Stimulated activated CD8-positive, alpha-beta memory T cell treated with anti-CD3 and anti-CD28 coated beads, Interleukin-15, amount 100 ng/mL, for 48 hours (primary cell): ENCODE measurements at places on chromosomes 5 and 9.

GRCh38 chr5:36682499-36682898 lies 76.1 kb downstream of the SLC1A3 start:
- no peak for DNase-seq

- peak; percentile 30 for DNase-seq
Measured at GRCh38 chr5:181164076-181164952, 16.9 kb downstream of the OR2V2 start.

DNA sequence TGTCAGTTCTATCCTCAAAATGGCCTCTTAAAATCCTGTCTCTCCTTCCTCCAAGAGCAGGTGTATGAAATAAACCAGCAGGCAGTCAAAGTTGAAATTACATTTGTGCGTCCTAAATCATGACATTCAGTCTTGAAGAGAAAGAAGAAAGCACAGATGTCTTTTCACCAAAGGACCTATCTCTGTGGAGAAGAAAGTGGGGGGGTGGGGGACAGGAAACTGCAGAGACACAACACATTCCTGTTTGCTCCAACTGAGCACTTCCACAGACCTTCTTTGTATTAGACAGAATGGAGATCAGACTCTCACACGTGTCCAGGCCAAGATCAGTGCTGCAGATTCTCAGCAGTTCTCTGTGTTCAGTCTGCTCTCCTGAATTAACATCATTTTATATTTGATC lies 471.9 kb upstream of the RGMB start:
- no peak for DNase-seq

GRCh38 chr5:169719360-169720314 lies 82.6 kb downstream of the DOCK2 start:
- DNase-seq: no peak

DNA sequence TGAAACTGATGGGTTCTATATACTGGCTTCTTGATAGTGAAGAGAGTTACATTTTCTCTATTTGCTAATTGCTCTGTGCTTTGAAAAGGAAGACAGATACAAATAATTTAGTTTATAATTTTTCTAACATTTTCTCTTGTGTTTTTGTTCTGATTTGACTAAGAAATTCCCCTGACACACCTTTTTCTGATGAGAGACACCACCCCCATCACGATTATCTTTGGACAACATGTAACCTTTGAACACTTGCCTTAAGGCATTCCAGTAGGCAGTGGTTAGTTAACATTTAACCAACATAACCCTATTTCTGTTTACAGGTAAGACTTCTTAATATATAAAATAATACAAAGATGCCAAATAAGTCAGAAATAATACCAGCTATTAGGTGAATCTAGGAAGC lies 4.1 kb upstream of the PTBP3 start:
- no peak for DNase-seq

GRCh38 chr9:133008406-133008805 lies 22.4 kb upstream of the GTF3C5 start:
- DNase-seq: no peak

DNA sequence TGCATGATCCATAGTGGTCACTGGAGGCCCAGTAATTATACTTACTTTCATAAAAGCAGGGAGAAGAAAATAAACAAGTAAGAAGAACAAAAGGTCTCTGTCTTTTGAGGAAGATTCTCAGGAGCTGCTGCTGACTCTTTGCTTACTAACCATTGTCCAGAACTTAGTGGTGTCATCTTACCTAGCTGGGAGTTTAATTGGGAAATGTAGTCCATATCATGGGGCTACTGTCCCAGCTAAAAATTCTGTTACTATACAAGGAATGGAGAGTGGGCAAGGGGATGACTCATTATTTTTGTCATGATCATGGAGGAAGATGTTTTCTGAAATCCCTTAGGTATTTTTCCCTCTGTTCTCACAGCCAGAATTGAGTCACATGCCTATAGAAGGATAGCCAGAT lies 639.3 kb downstream of the MTRR start:
- no peak for DNase-seq

DNA sequence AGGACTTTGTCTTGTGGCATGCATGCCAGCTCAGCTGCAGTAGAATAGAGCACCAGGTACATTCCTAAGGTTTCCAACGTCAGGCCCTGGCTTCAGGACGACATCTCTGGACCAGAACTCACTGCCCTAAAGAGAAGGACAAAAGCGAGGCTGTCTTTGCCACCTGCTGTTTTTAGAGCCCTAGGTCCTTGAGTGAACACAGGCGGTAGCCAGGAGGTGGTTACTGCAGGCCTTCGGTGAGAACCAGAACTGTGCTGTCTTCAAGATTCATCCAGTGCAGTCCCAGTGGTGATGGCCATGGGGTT lies 288.9 kb upstream of the CDH18 start:
- no peak for DNase-seq

- no peak for DNase-seq
Measured at GRCh38 chr9:134607971-134608370, 33.6 kb upstream of the COL5A1 start.

DNA sequence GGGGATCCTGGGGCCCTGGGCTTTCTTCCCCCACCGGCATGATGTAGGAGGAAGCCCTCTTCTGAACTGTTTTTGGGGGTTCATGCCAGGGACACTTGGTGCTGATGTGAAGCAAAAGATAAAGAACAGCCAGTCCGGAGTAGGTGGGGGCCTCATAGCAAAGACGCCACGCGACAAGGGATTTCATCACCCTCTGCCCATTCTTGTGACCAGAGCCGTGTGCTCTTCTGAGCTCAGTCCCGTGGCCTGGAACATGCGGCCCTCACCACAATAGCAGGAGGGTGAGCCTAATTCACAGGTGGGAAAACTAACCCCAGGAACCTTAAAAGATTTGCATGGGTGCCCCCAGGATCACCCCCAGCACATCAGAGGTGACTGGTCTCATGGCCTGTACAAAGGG lies 225.9 kb downstream of the HSPA4 start:
- DNase-seq: no peak

DNA sequence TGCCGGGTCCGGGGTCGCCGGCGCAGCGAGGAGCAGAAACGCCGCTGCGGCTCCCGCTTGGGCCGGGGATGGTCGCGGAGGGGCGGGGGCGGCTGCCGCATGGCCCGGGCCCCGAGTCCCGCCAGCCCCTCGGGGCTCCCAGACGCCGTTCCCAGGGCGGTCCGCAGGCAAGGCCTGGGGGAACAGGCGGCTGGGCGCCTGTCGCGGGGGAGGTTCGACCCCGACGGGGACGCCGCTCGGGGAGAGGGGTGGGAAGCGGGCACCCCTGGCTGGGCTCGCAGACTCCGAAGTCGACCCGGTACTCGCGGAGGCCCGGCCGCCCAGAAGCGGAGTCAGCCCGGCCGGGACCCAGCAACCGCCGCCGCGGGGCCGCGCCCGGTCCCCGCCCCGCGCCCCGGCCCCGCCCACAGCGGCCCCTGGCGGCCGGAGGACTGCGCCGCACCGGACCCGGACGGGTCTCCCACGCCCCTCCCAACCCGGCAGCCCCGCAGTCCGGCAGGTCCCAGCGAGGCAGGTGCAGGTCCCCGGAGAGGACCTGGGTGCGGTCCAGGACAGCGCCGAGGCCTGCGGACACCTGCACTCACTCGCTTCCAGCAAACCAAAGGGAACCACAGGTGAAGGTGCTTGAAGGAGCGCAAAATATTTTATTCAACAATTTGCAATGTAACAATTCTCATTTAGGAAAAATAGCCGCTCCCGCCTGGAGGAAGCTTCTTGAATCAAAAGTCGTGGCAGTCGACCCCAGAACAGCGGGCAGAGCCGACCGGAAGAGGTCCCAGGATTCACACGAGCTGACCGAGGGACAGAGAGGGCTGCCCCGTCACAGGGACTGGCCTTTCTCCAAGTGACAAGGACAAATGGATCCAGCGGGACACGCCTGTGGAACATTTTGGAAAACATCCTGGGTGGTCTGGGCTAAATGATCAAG lies at the start of gene INPP5E:
TSS of gene INPP5E (minus strand) at position 365 of the 928 bp plus-strand sequence. CDS start 426 bp downstream, outside the sequence.
- DNase-seq: peak; percentile 72

- DNase-seq: no peak
Measured at GRCh38 chr5:146440870-146441495, 6.2 kb upstream of the TCERG1 start.

DNA sequence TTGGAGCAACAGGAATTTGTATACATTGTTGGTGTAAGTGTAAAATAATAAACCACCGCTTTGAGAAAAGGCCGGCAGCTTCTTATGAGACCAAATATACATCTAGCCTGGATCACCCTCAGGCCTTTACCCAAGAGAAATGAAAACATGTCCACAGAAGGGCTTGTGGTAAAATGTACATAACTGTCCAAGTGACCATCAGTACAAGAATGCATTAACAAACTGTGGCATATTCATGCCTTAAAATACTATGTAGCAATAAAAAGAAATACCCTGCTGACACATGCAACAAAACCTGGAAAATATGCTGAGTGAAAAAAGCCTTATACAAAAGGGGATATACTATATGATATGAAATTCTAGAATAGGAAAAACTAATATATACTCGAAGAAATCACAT lies 311.9 kb upstream of the TRPC7 start:
- DNase-seq: no peak

- no peak for DNase-seq
Measured at GRCh38 chr5:125695996-125696655, 727.1 kb upstream of the GRAMD2B start.

- DNase-seq: no peak
Measured at GRCh38 chr5:125256296-125256695, 509.9 kb upstream of the ZNF608 start.

DNA sequence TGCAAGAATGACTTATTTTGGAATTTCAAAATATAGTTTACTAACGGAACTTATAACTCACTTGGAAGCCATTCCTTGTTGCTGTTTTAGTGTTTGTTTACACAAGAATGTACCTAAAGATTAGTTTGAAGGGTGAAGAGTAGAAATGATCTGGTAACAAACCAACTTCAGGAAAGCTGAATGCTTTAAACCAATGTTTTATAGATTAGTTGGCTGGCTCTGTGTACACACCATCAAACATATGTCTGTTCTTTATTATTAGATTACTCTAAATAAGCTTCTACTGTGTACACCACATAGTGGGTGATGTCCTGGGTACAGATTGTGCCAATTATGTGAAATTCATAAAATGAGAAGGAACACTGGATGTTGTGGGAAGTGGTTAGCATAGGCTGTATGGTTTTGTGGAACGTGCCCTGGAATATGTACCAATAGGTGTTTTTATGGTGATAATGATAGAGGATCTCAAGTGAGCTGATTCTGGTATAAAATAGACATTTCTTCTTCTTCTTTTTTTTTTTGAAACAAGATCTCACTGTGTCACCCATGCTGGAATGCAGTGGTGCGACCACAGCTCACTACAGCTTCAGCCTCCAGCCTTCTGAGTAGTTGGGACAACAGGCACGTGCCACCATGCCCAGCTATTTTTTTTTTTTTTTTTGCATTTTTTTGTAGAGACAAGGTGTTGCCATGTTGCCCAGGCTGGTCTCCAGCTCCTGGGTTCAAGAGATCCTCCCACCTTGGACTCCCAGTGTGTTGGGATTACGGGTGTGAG lies 109.3 kb upstream of the DHFR start:
- no peak for DNase-seq

DNA sequence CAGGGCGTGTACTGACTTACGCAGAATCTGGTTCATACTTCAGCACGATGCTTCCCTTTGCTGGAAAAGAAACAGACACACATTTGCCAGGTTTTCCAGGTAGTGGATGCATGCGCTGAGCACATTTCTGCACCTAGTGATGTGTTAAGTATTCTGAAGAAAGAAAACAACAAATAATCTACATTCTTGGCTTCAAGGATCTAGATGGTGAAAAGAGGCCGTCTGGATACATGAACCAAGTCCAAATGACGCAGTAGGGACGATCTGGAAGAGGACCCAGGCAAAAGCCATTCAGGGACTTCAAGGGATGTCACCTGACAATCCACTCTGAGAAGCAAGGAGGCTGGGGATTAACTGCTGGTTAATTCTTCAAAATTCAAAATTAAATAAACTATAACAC lies 30.4 kb downstream of the NSUN2 start:
- no peak for DNase-seq

DNA sequence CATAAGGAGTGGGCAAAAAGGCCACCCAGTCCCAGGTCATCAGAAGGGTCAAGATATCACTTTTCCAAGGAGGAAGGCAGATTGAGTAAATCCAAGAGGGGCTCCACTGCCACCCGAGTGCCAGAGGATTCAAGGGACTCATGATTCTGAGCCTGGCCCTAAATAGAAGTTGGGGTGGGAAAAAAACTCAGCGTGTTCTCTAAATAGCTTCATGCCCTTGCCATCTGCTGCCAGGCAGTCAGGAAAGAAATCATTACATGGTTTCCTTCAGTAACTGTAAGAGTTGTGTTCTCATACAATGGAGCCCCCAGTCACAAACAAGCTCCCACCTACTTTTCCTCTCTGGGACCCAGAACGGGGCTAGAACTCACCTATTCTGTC lies 37.2 kb downstream of the SAR1B start:
- DNase-seq: no peak

DNA sequence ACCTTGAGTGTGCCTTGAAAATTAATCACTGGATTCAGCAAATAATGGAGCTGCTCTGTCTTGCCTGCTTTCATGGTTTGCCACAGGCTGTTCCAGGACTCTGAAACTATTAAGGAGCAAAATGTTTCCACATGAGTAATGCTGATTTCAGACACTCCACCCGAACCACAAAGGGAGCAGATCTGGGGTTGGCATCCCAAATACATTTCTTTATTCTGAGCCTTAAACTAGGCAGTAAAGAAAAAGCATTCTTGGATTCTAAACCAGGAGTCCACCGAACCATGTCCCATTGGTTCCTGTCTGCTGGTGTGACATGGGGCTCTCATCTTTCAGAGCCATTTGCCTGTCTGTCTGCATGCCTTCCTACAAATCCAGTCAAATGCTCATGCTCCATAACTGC lies 10.1 kb upstream of the C1QTNF3 start:
- no peak for DNase-seq

DNA sequence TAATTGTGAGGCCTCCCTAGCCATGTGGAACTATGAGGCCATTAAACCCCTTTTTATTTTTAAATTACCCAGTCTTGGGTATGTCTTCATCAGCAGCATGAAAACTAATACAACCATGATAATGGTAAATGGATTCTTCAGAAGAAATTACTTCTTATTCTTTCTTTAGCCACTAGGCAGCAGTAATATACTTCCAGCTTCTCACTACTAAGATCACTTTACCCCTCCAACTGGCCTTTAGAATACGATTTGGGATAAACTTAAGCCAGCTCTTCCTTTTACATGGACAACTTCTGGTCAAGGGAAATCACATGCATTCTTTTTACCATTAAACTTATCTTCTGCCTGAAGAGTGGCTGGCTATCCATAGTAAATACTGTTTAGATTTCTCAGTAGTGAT lies 355.4 kb downstream of the MAN2A1 start:
- no peak for DNase-seq

DNA sequence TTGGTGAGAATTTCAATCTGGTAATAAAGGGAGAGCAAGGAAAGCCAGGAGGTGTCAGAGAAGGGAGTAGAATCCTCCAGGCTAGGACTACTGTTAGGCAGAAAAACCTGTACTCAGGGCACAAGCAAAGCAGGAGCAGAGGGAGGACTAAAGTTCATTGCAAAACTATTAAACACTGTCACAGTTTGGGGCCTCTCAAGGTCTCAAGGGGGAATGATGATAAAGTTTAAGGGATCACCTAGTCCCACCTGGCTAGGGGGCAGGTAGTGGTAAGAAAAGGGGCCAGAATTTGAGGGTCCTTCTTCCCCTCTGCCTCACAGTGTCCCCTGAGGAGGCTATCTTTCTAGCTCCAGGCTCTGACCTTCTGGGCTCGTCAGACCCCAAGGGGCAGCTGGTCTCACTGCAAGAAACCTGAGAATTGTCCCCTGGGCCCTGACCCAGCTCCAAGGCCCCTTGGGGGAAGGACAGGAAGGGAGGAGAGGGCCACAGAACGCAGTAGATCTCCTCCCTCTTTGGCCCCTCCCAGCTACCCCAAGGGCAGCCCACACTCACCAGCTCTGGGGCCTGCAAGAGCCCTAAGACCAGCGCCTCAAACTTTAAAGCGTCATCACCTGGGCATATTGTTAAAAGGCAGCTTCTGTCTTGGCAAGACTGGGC lies 974 bp downstream of the CCDC69 start:
- no peak for DNase-seq
